ENCODE measurements at places on chromosomes 1 and 21.

GRCh38 chr1:31505911-31506497, 70.3 kb upstream of the TINAGL1 start:
- DNase-seq: peak; percentile 60

- no peak for DNase-seq
Observed at GRCh38 chr21:36433059-36433709, 46.7 kb downstream of the CLDN14 start.

GRCh38 chr1:17880449-17880848, 125.3 kb downstream of the ACTL8 start:
- no peak for DNase-seq

- peak; percentile 16 for DNase-seq
Observed at GRCh38 chr1:19163261-19163660, 46.8 kb downstream of the UBR4 start.

DNA sequence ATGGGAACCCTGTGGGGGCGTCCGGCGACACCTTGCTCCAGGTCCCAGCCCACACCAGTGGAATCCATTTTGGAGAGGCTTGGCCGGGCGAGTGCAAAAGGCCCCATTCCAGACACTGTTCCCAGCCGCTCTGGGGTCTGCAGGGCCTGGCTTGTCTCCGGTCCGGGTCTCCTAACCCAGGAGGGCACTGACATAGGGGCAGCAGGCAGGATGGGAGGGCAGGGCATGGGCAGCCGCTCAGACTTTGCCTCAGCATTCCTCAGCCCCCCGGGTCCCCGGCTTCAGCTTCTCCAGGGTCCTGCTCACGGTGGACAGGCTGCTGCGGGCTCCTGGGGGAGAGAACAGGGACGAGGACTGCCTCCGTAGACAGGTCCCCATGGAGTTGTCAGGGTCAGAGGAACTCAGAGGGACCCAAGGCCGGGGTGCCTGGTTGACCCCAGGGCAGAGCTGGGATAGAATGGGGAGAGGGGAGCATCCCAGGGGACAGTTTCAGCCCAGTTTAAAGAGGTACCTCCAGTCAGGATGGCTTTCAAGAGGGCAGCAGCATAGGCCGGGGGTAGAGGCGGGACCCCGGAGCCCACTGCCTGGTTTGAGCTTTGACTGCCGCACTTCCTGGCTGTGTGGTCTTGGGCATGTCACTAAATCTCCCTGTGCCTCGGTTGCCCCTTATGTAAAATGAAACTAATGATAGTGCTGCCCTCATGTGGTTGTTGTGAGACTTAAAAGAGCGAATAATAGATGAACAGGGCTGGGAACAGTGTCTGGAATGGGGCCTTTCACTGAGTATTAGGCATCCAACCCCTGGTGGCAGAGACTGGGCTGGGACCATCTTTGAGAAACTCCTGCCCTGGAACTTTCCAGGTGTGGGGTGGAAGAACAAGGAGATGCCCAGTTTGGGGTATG, 3.7 kb downstream of the KNCN start:
- peak; percentile 30 for DNase-seq

DNA sequence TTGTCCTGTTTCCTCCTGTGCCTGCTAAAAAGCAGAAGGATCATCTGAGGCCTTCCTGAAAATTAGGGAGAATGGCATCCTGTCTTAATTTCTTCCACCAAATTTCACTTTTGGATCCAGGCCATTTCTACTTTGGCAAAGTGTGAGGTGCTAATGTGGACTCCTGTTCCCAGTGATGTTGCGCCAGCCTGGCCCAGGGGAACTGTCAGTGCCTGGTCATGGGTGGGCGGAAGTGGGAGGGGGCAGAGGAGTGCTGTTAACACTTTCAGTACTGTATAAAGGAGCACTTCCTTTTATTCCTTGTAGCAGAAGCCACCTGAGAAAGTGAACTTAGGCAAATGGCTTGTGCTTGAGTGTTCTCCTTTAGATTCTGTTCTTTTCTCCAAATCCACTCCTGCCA, 19.9 kb downstream of the ELAPOR1 start:
- no peak for DNase-seq

GRCh38 chr1:107450899-107451664, 310.2 kb downstream of the NTNG1 start:
- DNase-seq: no peak

- no peak for DNase-seq
Observed at GRCh38 chr1:32754317-32755097, 51.9 kb upstream of the SYNC start.

GRCh38 chr1:98327220-98327861, 334.2 kb upstream of the SNX7 start:
- peak; percentile 67 for DNase-seq

DNA sequence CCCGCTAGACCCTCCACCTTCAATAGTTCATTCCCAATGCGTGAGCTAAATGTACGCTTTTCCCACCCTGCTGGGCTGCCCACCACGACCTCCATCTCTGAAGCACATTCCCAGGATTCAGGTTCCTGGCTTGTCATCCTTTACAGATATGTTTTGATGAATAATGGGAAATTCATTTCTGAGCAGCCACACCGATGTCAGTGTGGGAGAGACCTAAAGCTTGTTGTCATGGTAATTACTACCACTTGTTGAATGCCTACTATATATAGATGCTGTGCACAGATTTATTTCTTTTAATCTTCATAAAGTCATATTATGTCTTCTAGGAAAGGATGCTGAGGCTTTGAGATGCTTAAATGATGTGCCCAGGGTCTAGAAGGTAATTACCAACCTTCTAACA, 8.0 kb downstream of the RCSD1 start:
- no peak for DNase-seq

- no peak for DNase-seq
Observed at GRCh38 chr1:86175756-86176155, 19.2 kb upstream of the COL24A1 start.
